Fibroblast of pulmonary artery (primary cell): ENCODE measurements at places on chromosomes 4 and X.
A peak's percentile ranks its signal among the peaks of the same experiment; 100 is the strongest.

DNA sequence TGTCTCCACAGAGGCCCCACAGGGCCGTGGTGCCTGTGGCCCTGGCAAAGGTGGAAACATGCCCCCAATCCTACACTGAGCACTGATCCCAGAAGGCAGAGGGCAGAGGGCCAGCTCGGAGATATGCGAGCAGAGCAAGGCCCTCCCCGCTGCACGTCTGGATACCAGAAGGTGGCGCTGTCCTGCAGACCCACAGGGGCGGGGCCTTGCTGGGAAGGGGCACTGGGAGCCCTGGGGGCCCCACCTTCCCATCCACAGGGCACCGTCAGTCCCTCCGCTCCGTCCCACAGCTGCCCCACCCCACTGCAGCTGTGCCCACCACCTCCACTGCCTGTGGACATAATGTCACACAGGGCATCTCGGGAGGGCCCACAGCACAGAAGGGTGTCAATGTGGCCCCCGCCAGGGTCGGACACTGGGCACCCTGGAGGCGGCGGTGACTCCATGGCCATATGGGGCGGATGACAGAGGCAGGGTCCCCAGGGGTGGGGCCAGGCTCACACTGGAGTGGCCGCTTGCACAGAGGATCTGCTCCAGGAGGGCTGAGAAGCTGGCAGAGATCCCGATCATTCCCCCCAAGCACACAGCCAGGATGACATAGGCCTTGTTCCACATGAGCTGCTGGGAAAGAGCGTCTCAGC lies 4.8 kb downstream of the SLC49A3 start:
- DNase-seq, result peak; percentile 77

DNA sequence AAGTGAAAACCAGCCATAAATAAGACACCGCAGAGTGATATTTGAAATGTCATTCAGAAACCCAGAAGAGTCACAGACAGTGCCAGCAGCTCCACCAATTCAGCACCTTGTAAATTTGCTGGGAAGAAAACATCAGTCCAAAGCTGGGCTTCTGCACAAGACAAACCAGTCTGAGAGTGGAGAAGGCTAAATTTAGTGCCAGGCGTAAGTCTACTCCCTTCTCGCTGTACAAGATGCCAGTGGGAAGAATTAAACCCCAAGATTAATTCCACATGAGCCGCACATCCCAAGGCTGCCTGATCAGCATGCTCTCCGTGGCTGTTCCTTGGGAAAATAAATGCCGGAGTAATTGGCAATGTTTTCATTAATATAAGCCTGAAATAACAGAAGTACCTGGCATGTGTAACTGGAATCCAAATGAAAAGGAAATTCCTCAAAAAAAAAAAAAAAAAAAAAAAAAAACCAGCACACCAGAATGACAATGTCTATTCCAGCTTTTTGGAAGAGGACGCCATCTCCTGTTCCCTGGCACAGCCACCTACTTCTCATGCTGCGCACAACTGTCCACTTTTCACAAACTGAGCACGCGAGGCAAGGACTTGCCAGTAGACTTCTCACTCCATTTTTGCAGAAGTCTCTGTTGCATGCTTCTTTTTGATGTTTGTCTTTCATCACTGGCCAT lies 95.5 kb downstream of the NSUN7 start:
- no peak for DNase-seq

DNA sequence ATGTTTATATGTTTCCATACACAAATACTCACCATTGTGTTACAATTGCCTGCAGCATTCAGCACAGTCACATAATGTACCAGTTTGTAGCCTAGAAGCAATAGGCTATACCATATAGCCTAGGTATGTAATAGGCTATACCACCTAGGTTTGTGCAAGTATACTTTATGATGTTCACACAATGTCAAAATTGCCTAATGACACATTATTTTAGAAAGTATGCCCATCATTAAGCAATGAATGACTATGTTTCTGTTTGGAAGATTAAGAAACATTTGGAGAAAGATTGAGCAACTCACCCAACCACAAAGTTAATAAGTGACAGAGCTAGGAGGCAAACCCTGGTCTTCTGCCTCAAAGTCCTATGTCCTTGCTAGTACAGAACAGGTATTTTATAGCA lies 96.8 kb upstream of the GRIA3 start:
- DNase-seq, result peak; percentile 25

DNA sequence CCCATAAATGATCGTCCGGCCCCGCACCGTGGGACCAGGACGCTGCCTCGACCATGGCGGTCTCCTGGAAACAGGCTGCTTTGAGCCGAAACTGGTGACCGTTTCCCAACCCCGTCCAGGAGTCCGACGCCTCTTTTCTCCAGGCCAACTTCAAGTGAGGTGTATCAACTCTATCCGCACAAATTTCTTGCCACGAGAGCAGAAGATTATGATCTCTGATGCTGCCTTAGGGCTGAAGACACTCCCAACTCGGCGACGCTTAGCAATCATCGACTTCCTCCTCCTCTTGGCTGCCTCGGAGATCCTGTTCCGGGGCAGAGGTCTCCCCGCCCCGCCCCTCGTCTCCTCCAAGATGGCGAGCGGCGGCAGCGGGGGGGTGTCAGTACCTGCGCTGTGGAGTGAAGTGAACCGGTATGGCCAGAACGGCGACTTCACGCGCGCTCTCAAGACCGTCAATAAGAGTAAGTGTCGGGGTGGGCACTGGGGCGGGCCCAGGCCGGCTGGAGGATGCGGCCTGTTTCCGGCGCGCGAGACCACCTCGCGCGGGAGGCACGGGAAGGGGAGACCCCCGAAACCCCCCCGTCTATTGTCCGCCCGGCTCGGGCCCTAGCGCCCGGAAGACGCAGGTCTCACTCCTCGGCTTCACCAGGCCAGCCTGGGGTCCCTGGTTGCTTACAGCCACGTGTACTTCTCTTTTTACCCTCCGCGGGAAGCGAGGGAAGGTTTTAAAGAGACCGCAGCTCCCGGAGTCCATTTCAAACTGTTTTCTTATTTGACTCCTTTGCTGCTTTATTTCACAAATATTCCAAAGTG lies at the start of gene SRP72:
Gene SRP72 (plus strand): TSS at position 334 of the 813 bp plus-strand sequence. CDS start 19 bp downstream, at position 353.
- peak; percentile 87 for DNase-seq

DNA sequence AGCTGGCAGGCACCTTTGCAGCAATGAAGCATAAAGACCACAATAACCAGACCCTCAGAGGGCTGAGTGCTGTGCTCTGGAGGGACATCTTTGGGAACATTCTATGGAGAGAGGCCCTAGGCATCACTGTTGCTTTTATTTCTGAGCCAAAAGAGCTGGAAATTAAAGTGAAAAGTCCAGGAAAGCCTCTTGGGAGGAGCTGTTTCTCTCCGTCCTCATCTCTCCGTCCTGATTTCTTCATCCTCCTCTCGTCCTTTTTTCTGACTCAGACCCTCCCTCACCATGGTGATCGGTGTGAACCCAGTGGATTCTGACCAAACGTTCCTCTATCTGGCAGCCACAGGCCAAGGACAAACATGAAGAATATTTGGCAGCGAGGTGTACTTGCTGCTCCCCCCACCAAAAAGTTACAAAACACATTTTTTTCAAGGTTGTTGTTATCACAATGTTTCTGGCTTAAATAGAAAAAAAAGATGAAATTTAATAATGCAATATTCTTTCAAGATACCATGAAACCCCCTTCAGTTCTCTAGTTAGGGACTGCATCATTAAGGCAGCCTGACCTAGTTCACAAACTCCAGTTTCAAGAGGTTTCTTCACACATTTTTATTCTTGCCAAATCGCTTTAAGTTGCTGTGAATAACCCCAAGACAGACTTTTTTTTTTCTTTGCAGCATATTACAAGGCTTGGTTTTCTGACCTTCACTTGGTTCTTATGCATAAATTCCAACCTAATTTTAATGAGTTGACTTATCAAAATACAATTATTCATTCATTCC lies 80.2 kb downstream of the SCD5 start:
- DNase-seq, result peak; percentile 71

DNA sequence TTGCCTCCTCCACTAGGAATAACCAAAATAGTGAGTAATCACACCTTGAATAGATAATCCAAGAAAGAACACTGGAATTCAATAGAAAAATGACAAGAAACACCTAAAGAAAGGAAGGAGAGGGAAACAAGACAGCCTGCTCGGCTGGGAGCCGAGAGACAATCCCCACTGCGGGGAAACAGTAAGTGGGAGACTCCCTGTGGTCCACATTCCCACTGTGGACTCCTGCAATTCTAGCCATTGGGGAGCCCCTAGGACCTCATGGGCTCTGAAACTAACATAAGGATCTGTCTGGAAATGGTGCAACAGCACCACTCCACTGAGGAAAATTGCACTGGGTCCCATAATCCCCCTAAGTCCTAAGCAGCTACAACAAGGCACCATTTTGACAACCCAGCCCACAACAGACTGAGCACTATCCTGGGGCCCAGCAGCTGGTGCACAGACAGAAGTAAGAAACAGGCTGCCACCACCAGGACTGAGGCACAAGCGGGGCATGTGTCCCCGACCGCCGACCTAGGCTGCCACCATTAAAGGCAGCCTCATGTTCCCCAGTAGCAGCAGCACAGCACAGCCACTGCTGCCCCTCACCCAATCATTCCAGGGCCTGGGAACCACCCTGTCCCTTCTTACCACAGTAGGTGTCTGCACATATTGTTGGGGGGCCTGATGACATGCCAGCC lies 14.2 kb downstream of the LRBA start:
- no peak for DNase-seq

DNA sequence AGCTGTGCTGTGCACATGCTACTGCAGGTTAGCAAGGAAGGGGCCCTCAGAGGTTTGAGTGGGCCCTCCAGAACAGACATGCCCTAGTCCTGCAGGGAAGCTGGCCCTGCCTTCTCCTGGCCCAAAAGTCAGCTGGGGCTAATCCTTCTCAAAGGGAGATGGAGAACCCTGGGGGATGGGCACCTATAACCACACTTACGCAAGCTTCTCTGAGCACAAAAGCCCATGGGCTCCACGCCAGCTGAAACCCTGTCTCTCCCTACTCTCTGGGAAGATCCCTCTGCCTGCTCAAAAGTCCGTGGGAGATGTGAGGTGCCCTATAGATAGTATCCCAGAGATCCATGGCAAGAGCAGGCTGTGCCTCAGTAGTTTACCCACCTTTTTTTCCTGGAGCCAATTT lies 58.9 kb upstream of the DKK2 start:
- DNase-seq, result peak; percentile 21

DNA sequence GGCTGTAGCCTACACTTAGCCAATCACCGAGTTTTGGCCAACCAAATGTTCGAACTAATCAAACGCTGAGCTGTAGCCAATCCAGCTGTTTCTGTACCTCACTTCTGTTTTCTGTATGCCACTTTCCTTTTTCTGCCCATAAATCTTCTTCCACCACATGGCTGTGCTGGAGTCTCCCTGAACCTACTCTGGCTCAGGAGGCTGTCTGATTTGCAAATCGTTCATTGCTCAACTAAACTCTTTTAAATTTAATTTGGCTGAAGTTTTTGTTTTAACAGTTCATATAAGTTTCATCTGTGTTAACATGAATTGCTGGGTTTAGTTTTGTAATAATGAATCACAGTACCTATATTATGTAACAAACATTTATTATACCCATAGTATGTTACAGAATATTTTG lies 160.7 kb upstream of the PCDH7 start:
- no peak for DNase-seq
